NCI-H1105 (cell line): ENCODE measurements at places on chromosomes 16 and 17.

GRCh38 chr17:19328441-19329061 lies 34.0 kb downstream of the B9D1 start:
- DNase-seq = no peak

DNA sequence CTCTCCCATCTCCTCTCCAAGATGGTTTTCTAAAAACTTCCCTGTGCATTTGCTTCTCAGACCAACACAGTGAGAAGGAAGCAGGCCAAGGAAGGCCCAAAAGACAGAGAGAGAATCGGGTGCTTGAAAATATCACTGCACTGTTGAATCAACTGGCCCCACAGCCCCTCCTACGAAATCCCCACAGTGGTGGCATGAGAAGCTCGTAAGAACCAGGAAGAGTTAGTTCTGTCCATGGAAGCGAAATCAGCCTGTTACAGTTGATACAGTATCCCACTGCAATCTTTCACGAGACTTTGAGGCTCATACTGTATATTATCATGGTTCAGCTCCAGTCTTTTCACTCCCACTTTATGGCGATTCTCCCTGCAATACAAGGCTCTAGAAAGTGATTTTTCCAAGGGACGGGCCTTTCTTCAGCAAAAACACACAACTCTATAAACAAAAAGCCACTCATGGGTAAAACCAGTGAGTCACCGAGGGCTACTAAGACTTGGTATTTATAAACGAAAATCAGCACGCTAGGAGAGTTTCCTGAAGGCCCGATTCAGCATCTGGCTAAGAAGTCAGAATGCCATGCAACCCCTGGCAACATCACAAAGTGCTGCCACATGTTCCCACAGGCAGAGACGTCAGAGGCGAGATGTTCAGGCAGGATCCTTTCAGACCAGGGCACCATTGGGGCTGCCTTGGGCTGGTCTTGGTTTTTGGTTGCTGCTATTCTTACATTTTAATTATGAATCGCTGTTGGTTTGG lies 185.7 kb downstream of the IRX5 start:
- DNase-seq = no peak

- no peak for DNase-seq
These were observed 1.6 kb downstream of the RIPOR1 start for GRCh38 chr16:67530013-67530939.

DNA sequence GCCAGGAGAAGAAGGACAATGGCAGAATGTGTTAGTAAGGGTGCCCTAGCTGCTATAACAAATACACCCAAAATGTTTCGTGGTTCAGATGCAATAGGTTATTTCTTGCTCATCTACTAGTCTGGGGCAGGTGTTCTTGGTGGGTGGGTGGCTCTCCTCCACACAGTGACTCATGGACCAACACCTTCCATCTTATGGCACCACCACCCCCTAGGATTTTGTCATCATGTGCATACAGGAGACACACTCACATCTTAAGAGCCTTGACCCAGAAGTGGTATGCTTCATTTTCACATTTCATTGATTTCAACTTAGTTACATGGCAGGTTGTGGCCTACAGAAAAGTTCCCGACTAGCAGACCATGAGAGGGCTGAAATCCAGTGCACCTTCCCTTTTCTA lies 114.7 kb downstream of the AMFR start:
- no peak for DNase-seq

GRCh38 chr17:10156948-10157607 lies 41.3 kb downstream of the GAS7 start:
- DNase-seq = no peak

- DNase-seq = no peak
These were observed 234.9 kb upstream of the CIBAR2 start for GRCh38 chr16:85347213-85347591.

DNA sequence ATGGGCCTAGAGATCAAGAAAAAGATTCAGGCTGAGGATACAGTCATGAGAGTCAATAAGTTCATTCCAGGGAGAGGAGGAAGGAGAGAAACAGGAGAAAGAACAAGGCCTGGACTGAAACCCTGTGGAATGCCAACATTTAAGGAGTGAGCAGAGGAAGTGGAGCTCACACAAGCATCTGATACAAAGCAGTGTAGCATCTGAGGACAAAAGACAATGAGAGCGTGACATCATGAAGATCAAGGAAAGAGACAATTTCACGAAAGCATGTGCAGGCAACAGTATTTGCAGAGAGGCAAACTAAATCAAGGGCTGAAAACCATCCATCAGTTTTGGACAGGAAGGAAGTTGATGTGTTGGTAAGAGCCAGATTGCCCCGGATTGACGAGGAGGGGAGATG lies 25.3 kb upstream of the SCNN1B start:
- DNase-seq = no peak

DNA sequence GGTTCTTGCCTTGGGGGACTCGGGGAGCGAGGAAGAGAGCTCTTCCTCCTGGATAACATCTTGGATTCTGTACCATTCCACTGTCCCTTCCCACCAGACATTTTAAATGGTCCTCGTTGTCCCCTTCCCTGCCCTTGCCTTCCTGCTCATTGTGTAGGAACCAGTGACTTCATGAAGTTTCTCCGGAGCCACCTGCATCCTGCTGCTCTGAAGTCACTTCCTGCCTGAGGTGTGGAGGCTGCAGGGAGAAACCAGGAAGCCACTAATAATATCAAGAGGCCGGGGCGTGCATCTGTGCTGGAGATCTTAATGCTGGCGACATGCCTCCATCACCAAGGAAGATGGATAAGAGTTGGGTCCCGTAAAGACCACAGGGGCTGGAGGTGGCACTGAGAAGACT lies 6.2 kb upstream of the SLC16A13 start:
- no peak for DNase-seq

DNA sequence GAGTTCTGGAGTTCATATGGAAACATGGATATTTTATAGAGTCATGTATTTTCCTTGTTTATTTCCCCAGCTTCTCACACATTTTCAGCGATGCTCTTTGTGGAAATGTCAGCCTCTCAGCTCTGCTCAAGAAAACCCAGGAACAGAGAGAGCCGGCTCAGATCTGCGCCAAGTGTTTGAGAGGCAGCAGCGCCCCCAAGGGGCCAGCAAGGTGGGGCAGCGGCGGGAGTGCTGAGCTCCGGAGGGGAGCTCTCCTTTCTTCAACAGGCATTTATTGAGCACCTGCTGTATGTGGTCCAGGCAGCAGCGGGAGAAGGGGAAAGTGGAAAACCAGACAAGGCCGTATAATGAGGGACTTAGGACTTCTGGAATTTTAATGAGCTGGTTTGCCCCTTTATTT lies 421.1 kb upstream of the C16orf82 start:
- DNase-seq = no peak

GRCh38 chr16:25585526-25585925 lies 106.2 kb upstream of the HS3ST4 start:
- DNase-seq = no peak

DNA sequence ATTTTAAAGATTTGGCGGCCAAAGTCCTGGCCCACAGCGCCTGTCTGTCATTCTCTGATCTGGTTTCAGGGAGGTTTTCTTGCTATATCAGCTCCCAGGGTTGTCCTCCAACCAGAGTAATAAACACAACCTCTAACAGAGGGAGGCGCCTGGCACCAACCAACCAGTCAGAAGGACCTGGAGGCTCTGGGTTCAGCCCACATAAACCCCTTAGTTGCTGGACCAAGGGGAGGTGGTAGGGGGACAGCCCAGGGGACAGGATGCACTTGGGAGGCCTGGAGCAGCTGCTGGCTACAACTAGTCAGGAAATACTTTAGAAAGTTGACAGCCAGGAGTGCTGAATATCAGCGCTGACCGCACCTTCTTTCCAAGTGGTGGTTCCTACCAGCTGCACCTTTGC lies 41.7 kb upstream of the CDRT4 start:
- DNase-seq = no peak

GRCh38 chr16:87851601-87852000 lies 17.7 kb downstream of the SLC7A5 start:
- no peak for DNase-seq

- no peak for DNase-seq
These were observed 10.5 kb upstream of the ALDOA start for GRCh38 chr16:30054959-30055553.

- DNase-seq = no peak
These were observed 49.5 kb downstream of the COX4I1 start for GRCh38 chr16:85848986-85849385.

DNA sequence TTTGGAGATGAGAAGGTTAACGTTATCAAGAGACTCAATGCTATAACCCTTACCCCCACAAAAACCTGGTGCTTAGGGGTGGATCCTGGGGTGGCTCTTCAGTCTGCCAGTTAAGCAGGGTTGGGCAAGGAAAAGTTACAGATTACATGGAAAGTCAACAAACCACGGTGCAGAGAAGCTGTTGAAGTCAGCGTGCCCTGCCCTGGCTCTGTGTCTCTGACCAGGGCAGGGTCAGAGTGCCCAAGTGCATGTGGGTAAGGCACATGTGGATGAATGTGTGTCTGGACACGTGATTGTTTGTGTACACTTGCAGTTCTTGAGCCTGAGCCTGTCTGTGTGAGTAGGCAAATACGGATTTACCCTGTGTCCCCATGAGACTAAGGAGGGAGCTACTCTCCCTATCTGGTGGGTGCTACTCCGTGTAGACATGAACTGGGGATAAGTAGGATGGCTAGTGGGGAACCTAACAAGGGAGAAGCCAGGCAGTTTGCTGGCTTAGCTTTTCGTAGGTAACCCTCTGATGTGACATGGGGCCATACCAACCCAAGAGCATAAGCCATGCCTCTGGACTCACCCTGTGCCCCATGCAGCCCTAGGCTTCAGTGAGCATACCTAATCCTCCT lies 5.5 kb downstream of the IGFBP4 start:
- no peak for DNase-seq

DNA sequence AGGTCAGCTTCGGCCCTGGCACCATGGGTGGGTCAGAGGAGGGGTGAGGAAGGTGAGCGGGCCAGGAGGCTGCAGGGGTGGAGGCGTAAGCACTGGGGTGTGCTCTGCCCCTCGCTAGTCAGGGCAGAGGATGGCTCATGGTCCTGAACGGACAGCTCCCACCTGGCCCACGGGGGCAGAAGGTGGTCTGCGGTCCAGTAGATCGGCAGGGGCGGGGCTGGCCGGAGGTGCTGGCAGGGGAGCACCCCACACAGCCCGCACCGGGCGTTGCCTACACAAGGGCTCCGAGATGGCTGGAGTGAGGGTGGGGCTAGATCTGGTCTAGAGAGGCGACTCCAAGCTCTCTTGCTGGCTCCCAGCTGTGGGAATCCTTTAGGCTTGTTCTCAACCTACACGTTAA lies 8.2 kb downstream of the NPTX1 start:
- DNase-seq = no peak

DNA sequence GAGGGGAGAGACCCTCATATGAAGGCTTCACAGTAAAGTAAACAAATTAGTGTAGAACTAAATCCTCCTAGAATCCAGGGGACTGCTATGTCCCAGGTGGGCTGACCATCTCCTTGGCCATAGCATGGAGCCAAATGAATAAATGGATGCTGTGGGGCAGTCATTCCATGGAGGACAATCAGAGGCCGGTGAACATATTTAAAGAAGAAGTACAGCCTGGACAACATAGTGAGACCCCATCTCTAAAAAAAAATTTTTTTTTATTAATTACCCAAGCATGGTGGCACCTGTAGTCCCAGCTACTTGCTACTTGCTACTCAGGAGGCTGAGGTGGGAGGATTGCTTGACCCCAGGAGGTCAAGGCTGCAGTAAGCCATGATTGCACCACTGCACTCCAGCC lies 5.3 kb upstream of the CBFB start:
- no peak for DNase-seq

DNA sequence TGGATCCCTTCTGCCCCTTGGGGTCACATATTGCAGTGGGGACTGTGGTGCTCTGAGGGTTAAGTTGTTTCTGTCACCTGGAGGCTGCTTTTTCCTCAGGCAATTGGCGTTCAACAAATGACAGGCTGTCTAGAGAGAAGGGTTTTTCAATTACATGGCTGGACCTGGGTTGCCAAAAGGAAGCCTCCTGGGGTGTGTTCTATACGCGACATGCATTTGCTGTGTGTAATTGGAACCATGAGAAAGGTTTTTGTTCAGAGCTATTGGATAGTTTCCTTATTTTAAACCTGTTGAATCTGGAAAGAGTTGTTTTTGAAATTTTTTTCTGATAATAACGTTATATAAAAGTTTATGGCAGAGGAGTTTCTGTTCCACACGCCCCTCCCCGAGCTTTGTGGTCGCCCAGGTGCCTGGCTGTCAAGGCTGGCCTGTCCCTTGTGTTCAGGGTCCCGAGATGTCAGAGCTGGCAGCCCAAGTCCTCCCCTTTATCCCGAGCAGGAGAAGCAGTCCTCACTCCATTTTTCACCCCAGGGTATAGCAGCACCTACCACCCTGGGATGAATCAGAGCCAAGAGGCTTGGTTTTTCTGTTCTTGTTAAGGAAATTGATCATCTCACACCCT lies 26.1 kb upstream of the ZNF750 start:
- DNase-seq = no peak

DNA sequence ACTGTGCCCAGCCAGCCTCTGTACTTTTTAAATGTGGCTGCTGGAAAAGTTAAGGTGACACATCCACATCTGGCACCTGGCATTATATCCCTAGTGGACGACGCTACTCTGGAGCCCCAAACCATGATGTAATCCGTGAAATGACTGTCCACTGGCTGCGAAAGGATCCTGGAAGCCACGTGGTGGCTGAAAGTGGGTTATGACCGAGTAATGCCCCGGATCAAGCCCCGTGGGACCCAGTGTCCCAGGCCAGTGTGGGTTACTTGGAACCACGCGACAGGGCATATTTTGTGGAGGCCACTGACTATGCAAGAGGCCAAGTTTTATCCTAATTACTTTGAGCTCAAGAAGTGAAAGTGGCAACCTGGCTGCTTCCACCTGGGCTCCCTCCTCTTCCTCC lies 79.6 kb downstream of the PGS1 start:
- no peak for DNase-seq

DNA sequence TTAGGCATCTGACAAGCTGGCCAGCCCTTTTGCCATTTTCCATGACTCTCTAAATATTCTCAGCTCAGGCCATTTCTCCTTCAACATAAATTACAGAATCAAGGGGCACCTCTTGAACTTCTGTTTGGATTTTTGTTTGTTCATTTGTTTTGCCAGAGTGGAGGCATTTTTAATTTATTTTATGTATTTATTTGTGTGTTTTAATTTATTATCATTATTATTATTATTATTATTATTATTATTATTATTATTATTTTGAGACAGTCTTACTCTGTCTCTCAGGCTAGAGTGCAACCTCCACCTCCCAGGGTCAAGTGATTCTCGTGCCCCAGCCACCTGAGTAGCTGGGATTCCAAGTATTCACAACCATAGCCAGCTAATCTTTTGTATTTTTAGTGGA lies 1578.0 kb downstream of the CDH8 start:
- DNase-seq = no peak

DNA sequence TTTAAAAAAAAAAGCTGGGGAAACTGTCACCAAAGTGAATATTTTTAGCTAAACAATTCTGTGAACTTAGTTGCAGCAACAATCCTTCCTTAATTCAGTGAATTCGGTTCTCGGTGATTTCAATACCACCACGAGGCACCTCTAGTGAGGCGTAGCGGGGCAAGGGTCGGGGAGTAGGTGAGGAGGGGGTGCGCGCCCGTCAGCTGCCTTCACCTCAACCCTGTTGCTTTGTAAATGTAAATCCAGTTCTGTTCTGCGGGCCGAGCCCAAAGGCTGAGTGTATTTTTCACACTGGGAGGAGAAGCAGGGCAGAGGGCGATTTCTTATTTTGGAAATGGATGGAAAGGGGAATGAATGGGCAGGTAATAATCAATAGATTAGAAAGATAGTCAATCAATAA lies 17.4 kb downstream of the SALL1 start:
- no peak for DNase-seq

GRCh38 chr16:2962334-2963073 lies 1.6 kb upstream of the KREMEN2 start:
- no peak for DNase-seq
